Retina (tissue), 1 donor: ENCODE measurements at places on chromosomes 13 and 19.

DNA sequence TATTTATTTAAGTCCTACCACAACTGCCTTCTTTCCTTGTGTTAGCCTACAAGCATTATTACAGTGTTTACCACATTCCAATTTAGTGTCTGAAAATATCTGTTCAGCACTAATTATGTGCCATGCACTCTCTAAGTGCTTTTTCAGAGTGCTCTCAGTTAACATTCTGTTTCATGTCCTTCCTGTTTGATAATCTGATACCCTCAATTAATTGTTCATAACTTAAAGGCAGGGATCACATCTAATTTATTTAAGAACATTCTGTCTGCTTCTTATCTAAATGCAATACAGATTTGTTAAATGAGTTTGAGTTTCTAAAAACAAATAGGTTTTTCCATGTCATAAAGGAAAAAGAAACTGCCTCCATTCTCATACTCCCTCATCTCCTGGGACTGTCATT, 649.6 kb upstream of the ATXN8OS start:
- DNase-seq, result no peak

DNA sequence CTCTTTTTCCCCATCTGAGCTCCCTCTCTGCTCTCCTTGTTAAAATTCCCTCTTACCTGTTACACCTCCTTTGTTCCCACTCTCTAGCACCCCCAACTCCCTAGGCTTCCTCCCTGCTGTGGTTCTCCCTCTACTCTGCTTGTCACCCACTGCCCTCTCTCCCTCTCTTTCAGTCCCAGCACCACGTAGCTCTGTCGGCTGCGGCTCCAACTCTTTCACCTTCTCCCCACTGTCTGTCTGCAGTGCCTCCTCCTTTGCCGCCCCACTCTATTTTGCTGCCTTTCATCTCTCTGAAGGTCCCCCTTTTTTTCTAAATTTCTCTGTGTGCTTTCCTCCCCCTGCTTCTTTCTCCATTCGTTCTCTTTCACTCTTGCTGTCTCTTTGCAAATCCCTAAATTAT, 1.1 kb downstream of the ZNF836 start:
- peak; percentile 4 for DNase-seq

DNA sequence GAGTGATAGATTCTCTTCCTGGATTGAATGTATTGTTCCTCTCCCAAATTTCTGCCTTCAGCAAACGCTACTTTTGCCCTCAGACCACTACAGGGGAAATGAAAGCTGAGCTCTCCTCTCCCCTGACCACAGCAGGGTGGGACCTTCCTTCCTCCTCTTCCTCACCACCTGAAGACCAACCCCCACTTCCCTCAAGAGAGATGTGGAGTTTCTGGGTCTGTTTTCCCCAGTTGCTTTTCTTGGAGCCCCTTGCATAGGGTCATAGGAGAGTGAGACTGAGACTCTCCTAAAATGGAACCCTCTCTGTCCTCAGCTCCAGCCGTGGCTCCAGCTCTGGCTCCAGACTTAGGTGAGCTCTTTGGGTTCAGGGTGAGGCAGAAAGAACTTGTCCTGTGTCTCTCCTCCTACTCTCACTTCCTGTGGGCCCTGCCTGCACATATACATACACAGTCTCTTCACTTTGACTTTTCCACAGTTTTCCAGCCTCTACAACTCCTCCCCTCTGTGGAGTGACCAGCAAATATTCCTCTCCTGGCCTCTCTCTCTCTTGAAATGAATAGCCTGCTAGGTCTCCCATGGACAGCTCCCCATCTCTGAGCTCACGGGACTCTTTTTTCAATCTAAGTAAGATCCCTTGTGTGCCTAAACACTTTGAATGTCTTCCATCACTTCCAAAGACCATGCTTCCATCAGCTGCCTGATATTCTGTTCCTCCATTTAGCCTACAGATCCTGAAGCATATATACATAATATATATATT, 19.2 kb upstream of the ZNF175 start:
- DNase-seq, result no peak

DNA sequence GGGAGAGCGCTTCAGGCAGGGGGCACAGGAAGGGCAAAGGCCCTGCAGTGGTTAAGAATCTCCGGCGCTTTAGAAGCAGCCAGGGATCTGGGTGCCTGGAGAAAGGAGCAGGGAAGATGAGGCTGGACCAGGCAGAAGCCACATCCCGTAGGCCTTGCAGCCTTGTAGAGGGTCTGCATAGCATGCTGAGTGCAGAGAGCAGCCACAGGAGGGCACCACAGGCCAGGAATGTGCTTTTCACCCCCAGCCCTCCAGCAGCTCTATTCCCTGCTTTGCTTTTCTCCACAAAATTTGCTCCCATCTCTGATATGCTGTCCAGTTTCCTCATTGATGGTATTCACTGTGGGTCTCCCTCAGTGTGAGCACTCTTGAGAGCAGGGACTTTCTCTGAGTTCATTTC, 5.7 kb downstream of the WDR62 start:
- DNase-seq, result no peak

DNA sequence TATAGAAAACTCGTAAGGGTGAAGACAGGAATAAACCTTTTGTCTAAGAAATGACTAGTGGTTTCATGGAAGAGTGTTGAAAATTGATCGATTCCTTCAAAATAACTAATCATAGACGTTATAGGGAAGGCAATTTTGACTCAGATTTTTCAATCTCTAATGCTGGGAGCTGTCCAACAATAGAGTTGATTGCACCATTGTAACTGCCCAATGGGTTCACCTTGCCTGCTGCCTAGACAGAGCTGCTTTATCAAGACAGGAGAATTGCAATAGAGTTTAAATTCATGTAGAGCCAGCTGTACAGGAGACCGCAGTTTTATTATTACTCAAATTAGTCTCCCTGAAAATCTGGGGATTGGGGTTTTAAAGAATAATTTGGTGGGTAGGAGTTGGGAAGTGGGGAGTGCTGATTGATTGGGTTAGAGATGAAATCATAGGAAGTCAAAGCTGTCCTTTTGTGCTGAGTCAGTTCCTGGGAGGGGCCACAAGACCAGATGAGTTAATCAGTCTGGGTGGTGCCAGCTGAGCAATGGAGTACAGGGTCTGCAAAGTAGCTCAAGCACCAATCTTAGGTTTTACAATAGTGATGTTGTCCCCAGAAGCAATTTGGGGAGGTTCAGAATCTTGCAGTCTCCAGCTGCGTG, 16.8 kb upstream of the ADGRE2 start:
- no peak for DNase-seq
